ENCODE measurements at places on chromosomes 11 and 22.

DNA sequence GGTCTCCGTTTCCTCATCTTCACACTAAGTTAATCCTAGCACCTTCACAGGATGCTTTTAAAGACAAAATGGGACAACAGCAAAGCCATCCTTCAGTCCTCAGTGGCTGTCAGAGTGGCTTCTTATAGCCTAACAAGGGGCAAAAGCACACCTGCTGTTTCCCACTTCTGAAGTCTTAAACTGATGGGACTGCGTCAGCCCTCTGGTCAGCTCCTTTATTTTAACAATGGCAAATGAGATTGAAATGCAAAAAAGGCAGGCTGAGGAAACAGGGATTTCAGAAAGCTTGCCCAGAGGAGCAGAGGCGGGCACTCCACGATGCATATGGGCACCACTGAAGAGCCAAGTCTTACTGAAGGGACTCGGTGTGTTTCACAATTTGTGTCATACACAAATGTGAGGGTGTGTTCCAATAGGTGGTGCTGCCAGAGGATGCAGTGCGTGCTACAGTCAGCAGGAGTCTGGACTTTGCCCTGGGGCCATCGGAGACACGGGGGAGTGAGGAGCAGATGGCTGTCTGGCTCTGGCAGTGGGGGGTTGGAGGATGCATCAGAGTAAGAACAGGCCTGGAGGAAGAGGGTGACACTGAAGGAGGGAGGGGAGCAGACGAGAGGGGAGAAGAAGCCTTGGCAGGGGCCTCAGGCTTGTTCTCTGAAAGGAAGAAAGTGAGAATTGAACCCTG lies 47.3 kb downstream of the TENM4 start:
- no peaks in the 10 kb centered on the region for H3K4me1 ChIP-seq
- H3K27ac ChIP-seq = no peak overlapping the region
- no peaks in the 10 kb centered on the region for H3K27me3 ChIP-seq
- no peak for DNase-seq

DNA sequence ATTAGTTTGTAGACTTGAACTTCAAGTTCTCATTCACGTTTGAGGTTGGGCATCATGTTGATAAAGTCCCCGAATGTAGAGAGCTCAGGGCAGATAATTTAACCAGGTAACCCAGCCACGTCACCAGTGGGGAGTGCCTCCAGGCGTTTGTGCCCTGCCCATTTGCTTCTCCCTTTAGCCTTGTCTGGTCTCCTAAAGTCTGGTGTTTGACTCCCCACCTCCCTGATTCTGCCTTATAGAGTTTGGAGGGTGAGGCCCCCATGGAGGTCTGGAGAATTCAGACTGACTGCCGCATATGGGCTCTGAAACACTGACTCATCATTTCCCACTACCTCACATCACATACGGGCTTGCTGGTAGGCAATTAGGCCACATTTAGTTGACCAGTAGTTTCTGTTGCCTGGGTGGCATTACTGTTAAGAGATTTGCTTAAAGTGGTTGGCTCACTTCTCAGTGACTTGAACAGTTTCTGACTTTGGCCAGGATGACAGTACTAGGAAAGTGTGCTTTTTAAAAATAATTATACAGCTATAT lies 99.3 kb upstream of the GAL start:
- H3K4me3 ChIP-seq = no peak overlapping the region
- H3K27ac ChIP-seq = no peak overlapping the region
- peaks cover 11% of the 10 kb centered on the region for H3K36me3 ChIP-seq
- peaks cover 46% of the 10 kb centered on the region for H3K4me1 ChIP-seq

DNA sequence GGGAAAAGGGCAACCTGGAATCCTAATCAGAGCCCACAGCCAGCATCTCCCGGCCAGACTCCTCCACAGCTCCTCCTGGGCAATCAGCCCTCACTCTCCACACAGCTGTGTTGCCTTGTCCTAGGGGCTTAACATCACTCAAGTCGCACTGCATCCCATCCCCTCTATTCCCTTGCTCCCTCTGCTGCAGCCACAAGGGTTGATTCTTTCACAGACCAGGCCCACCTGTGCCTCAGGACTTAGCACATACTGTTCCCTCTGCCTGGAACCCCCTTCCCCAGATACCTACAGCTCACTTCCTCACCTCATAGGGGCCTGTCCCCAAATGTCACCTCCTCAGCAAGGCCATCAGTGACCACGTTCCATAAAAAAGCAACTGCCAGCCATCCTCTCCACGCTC lies 18.4 kb downstream of the SPATA19 start:
- H3K4me3 ChIP-seq = no peak overlapping the region
- no peaks in the 10 kb centered on the region for H3K36me3 ChIP-seq
- no peaks in the 10 kb centered on the region for H3K4me1 ChIP-seq

DNA sequence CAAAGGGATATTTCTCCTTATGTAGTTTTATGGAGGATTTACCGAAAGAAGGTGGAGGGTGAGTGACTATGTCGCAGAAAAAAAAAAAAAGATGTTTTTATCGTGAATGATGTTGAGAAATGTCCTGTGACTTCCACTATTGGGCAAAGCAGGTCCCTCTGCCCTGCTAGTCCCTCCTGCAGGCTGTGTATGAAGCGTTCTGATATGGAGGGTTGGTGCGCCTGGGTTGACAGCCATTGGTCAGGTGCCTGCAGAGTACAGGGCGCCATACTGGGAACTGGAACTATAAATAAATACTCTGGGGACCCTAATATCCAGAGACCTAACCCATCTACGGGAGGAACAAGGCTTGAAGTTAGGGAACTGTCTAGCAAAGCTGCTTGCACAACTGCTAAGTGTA lies 1.5 kb downstream of the IL17RA start:
- H3K27ac ChIP-seq = peak overlapping the region; percentile 84
- peaks cover 17% of the 10 kb centered on the region for H3K4me1 ChIP-seq
- H3K4me3 ChIP-seq = peak overlapping the region; percentile 45
- no peaks in the 10 kb centered on the region for H3K36me3 ChIP-seq

DNA sequence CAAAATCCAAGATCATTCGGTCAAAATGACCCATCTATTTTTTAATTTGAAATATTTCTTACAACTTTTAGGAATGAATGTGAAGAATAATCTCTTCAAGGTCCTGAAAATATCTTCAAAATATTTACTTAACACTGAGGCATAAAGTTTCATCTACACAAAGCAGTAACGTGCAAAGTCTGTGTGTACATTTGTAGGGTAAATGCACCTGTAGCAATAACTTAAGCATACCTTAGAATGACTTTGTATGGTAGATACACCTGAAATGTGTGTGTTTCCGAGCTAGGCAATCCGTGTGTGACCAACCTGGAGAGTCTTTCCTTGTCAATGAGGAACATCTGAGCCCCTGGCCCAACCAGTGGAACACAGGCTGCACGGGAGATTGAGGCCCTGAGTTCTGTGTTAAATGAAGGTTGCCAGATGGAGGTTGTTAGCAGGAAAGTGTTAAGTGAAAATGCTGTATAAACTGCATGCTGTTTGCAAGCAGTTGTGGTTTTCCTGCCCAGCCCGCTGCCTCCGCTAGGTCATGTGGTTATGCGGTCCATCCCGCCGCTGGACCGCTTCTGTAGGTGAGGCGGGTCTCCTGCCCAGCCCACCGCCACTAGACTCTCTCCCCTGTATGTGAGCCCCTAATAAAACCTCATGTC lies 7.6 kb upstream of the CTR9 start:
- no peaks in the 10 kb centered on the region for H3K27me3 ChIP-seq
- no peaks in the 10 kb centered on the region for H3K4me1 ChIP-seq
- DNase-seq = no peak

DNA sequence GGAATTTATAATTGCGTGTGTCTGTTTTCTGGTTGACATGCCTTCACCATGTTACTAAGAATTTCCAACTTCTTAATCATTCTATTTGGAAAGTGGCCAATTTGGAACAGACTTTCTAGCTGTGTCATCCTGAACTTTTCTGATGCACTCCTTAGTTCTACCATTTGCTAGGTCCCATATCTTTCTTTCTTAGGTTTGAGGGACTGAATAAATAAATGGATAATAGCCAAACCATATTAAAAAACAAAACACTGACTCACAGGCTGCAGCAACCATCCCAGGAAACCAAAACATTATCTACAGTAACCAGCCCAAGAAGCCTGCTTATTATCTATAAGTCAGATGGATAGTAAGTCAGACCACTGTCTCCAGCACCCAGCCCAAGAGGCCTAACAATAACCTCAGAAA lies 57.5 kb upstream of the PLET1 start:
- H3K36me3 ChIP-seq = no peaks in the 10 kb centered on the region
- H3K27me3 ChIP-seq = no peaks in the 10 kb centered on the region
- DNase-seq = no peak
- no peak overlapping the region for H3K4me3 ChIP-seq
- peak overlapping the region; percentile 58 for H3K27ac ChIP-seq

- no peak overlapping the region for H3K4me3 ChIP-seq
- DNase-seq = no peak
- no peaks in the 10 kb centered on the region for H3K27me3 ChIP-seq
- H3K36me3 ChIP-seq = no peaks in the 10 kb centered on the region
- H3K27ac ChIP-seq = no peak overlapping the region
Observed at GRCh38 chr11:100731471-100731870, 44.4 kb downstream of the ARHGAP42 start.

- H3K4me3 ChIP-seq = no peak overlapping the region
- no peak for DNase-seq
- H3K27me3 ChIP-seq = peaks cover 18% of the 10 kb centered on the region
- H3K36me3 ChIP-seq = no peaks in the 10 kb centered on the region
- H3K4me1 ChIP-seq = peaks cover 13% of the 10 kb centered on the region
Observed at GRCh38 chr11:124754309-124754708, 2.3 kb upstream of the VSIG2 start.

DNA sequence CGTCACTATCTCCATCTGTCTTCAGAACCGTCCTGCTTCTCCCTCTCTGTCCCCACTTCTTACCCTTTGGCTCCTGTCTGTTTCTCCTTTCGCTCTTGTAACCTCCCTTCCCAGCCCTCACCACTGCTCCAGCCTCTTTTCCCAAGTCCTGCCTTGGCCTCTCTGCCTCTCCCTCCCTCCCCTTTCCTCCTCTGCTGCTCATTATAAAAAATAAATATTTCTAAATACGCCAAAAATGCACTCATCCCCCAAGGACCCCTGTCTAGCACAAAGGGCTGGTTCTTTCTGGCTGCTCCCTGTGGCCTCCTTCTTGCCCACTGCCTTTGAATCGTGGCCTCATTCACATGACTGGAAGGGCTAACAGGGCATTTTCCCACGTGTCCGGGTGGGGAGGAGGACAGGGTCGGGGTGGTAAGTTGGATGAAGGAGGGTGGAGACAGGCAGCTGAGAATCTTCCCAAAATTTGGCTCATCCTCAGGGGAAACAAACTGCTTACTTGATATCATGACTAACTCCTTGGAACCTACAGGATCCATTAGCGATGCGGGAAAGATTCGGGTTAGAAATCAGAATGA lies 26.4 kb upstream of the OAF start:
- no peaks in the 10 kb centered on the region for H3K36me3 ChIP-seq
- DNase-seq = peak; percentile 86
- H3K4me3 ChIP-seq = peak overlapping the region; percentile 4
- peaks cover 31% of the 10 kb centered on the region for H3K4me1 ChIP-seq

DNA sequence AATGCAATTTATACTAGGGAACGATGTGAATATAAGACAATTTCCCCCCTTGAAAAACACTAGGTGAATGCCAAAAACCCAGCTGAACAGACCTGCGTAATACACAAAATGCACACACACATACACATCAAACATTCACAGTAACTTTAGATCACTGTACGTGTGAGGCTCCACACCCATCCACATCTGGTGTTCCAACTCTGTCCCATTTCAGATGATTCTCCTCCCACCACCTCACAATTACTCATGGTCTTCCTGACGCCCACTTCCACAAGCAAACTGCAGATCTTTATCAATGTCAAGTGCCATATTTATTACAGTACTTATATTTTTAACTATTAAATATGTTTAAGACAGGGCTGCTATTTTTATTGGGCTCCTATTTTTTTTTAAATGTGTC lies 57.8 kb upstream of the TENM4 start:
- peaks cover 10% of the 10 kb centered on the region for H3K4me1 ChIP-seq
- no peaks in the 10 kb centered on the region for H3K36me3 ChIP-seq
- no peak overlapping the region for H3K27ac ChIP-seq

DNA sequence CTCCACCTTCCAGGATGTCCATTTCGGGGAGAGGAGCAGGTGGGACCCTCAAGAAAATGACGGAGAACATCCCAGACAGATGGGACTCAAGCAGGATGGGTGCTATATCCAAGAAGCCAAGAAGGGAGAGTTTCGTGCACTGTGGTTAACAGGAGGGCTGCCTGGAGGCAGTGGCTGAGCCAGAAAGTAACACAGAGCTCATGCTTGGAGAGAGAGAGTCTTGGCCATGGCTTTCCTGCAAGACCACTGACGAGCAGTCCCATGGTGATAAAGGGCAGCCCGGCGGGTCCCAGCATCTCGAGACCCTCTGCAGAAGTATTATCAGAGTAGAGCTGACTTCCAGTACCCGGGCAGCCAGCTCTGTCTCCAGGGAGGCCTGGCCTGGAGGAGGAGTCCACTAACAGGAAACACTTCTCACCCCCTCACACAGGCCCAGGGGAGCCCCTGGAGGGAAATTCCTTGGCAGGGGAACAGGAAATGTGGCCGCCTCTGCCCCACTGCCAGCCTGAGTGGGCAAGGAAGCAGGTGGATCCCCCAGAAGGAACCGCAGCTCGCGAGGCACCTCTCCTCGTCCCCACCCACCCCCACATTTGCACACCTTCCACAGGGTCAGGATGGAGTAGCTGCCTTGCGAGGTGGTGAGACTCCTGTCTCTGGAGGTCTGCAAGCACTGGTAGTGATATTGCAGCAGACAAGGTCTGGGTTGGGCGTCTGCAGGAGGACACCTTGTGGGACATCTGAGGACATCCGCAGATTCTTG lies 32.2 kb downstream of the CYTH4 start:
- no peak overlapping the region for H3K4me3 ChIP-seq
- H3K27ac ChIP-seq = no peak overlapping the region
- DNase-seq = no peak
- no peaks in the 10 kb centered on the region for H3K4me1 ChIP-seq
- peaks cover 9% of the 10 kb centered on the region for H3K27me3 ChIP-seq

GRCh38 chr11:130476200-130476921 lies 27.9 kb downstream of the ADAMTS15 start:
- no peak overlapping the region for H3K4me3 ChIP-seq
- peaks cover 18% of the 10 kb centered on the region for H3K36me3 ChIP-seq
- no peaks in the 10 kb centered on the region for H3K27me3 ChIP-seq
- no peak overlapping the region for H3K27ac ChIP-seq
- DNase-seq = no peak
- H3K4me1 ChIP-seq = peaks cover 31% of the 10 kb centered on the region

DNA sequence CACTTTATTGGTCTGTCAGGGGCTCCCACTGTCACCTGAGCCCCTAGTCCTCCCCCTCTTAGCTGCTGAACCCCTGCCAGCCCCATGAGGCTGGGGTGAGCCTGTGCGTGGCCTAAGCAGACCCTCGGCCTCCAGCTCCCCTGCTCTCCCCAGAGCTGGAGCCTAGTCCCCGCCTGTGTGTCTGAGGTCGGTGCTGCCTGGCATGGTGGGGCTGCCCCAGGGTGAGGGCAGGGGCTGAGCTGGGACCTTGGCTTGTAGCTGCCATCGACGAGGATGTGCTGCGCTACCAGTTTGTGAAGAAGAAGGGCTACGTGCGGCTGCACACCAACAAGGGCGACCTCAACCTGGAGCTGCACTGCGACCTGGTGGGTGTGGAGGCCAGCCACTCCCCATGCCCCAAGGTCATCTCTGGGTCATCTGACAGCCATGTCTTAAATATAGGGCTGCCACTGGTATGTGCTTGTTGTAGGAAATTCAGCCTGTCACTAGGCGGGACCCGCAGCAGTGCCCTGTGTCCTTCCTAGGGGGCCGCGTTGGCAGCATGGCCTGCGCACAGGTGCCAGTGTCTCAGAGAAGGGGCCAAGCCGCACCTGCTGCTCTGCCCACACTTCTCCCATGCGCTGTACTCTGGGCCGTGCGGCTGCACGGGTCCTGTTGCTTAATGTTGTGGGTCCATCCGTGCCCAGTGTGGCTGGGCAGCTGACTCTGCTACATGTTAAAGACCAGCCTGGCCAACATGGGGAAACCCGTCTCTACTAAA lies 21.0 kb downstream of the PPIL2 start:
- H3K27me3 ChIP-seq = no peaks in the 10 kb centered on the region
- H3K4me3 ChIP-seq = no peak overlapping the region
- DNase-seq = no peak
- H3K4me1 ChIP-seq = no peaks in the 10 kb centered on the region
- H3K36me3 ChIP-seq = peaks cover 60% of the 10 kb centered on the region
